ENCODE measurements at places on chromosomes 3 and 15.

- no peak for DNase-seq
These were observed 252.2 kb upstream of the TBL1XR1 start for GRCh38 chr3:177449360-177450006.

GRCh38 chr3:144643771-144644198 lies 672.2 kb downstream of the DIPK2A start:
- DNase-seq = no peak

DNA sequence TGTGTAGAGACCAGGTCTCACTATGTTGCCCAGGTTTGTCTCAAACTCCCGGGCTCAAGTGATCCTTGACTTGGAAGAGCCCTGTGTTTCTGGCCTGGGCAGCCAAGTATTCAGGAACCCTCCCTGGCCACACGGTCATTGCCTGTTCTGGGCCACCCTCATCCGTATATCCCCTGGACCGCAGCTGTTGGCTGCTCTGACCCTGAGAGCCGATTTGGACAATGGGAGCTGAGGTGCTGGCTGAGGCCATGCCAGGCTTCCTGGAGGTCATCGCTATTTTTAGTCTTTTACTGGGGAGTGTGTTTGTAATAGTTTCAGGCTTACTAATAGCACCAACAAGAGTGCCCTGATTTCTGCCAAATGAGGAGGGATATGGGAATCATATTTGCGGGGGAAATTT lies 60.7 kb downstream of the ADAMTS7 start:
- DNase-seq = no peak

DNA sequence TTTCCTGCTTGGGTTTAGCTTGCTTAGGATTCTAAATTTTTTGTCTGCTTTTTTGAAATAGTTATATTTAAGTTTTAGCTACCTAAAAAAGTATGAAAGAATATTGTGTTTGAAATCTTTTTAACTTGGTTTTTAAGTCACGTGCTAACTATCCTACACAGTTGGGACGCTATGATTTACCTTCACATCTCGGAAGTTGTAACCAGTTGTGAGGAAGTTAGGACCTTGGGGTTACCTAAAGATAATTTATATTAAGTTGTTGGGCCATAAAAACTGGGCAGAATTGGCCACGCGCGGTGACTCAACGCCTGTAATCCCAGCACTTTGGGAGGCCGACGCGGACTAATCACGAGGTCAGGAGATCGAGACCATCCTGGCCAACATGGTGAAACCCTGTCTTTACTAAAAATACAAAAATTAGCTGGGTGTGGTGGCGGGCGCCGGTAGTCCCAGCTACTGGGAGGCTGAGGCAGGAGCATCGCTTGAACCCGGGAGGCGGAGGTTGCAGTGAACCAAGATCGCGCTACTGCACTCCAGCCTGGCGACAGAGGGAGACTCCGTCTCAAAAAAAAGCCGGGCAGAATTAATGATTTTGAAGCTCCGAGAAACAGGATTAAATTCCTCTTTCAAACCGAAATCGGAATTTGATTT lies 1.0 kb downstream of the ZFAND6 start:
- DNase-seq = no peak

GRCh38 chr3:23072693-23073092 lies 130.4 kb upstream of the UBE2E2 start:
- DNase-seq = no peak

DNA sequence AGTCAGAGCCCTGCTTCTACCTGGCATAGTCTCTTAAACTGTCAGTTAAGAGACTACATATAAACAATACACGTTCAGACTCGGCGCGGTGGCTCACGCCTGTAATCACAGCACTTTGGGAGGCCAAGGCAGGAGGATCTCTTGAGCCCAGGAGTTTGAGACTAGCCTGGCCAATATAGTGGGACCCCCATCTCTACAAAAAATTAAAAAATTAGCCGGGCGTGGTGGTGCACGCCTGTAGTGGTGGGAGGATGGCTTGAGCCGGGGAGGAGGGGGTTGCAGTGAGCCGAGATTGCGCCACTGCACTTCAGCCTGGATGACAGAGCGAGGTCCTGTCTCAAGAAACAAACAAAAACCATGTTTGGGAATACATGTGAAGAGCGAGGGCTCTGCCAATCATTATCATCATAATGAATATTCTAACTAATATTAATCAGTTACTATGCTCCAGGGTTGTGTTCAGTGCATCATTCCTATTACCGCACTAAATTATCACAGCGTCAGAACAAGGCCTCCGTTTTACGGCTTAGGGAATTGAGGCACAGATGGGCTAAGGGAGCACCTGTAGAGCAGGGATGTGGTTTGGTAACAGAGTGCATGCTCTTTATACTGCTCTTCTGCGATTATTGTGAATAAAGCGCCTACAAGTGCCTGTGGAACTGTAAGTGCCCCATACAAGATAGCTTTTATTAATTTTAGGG lies 844 bp upstream of the UQCC5 start:
- DNase-seq = no peak

- DNase-seq = no peak
These were observed 11.2 kb upstream of the ABTB1 start for GRCh38 chr3:127661600-127661999.

GRCh38 chr3:84442533-84442932 lies 516.3 kb upstream of the CADM2 start:
- no peak for DNase-seq

DNA sequence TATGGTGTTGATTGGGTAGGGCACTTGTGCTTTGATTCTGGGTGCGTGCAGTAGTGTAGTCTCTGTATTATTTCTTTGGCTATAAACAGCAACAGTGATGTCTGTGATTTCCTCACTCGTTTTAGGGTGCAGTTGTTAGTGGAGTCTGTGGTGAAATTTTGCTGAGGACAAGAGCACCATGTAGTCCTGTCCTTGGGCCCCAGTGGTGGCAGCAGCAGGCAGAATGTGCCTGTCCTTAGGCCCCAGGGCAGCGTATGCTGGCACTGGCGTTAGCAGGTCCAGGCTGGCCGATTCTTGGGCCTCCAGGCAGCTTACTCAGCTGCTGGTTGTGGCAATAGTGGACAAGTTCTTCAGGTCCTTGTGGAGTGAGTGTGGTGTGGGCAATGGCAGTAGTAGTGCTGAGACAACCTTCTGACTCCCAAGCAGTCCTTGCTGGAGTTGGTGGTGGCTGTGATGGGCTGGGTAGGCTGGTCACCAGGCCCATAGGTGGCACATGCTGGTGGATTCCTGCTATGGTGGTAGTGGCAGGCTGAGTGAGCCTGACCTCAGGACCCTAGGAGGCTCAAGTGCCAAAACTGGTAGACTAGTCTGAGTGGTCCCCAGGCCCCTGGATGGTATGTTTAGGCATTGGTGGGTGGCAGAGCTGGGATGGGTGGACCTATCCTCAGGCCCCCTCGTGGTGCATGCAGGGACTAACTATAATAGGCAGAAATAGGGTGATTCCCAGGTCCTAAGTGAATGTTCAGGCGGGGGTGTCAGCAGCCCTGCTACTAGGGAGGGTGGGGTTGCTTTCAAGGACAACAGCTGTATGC lies 56.3 kb downstream of the TNFAIP8L3 start:
- DNase-seq = no peak

DNA sequence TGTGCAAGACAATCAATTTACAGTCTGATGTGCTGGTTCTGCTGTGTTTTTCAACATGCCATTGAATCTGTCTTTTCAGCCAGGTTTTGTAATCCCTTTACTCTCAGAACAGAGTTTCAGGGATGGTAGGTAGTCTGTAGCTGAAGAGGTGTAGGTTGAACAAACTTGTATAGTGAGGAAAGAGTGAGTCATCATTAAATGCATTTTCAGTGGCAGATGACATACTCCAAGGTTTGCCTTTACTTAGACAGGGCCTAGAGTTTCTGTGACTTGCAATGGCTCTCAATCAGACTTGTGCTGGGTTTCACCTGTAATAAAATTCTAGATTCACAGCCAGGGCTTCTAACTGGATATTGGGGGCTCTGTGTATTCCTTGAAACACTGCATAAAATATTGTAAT lies 94.6 kb downstream of the CYP19A1 start:
- no peak for DNase-seq

DNA sequence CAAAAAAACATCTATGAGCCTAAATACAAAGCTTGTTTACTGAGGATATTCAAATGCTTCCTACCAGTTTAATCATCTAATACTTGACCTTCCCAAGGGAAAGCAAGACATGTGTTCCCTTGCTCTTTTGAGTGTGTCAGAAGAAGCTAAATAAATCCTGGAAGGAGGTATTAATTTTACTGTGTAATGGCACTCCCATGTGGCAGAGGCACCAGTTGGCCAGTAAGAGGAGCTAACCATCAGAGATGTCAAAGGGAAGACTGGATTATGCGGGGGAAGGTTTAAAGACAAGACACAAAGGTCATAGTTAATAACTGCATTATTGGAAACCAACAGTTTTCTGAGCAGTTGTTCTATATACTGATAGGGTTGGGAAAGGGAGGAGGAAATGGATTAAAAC lies 125.1 kb downstream of the SUCLG2 start:
- peak; percentile 17 for DNase-seq

- DNase-seq = no peak
These were observed 28.2 kb downstream of the NEK4 start for GRCh38 chr3:52742418-52743041.
